ENCODE measurements at places on chromosomes 13 and 19.
A peak's percentile ranks its signal among the peaks of the same experiment; 100 is the strongest.

DNA sequence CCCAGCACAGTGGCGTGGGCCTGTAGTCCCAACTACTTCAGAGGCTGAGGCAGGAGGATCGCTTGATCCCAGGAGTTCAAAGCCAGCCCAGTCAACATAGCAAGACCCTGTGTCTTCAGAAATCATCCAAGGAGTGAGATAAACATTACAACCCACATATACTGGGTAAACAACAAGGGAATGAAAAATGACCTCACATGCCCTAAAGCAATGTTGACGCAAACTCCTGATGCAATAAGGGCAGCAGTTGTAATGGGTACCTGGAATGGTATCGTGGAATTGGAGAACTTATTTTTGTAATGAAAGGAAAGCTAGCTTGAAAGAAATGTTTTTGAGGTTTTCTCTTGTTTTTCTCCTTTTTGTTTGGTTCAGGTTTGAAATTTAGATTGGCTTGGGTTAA, 24.5 kb upstream of the LGALS16 start:
- no peak for DNase-seq

- peak; percentile 79 for DNase-seq
Measured at GRCh38 chr19:3987619-3988371, 2.5 kb upstream of the EEF2 start.

DNA sequence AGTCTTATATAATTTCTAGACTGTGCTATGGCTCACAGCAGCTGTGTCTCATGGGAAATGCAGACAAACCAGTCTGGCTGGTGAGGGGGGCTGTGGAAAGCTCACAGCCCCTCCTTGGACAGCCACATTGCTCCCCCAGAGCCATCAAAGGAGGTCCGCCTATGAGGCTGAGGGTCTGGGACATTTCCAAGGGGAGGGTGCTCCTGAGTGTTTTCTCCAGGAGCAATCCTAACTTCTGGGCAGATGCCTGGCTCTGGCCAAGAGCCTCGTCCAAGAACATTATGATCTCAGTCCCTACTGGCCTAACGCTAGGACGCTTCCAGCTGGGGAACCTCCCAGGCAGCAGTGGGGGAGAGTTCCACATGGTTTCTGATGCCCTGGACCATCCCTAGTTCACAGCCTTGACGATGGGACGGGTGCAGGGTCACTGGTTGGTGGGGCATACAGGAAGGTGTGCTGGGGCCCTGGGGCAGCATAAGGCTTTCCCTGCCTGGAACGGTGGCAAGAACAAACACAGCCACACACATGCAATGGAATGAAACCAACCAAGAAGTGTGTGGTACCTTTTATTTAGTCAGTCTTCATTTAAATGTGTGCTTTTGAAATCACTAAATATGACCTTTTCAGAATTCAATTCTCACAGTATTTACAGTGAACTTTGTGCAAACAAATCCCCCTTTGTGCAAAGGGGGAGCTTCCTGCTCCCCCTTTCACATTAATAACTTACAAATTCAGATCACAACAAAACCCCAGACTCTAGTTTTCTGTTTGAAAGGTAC, 60.6 kb downstream of the CDADC1 start:
- no peak for DNase-seq

GRCh38 chr13:32940601-32941000, 75.6 kb upstream of the KL start:
- DNase-seq = no peak

DNA sequence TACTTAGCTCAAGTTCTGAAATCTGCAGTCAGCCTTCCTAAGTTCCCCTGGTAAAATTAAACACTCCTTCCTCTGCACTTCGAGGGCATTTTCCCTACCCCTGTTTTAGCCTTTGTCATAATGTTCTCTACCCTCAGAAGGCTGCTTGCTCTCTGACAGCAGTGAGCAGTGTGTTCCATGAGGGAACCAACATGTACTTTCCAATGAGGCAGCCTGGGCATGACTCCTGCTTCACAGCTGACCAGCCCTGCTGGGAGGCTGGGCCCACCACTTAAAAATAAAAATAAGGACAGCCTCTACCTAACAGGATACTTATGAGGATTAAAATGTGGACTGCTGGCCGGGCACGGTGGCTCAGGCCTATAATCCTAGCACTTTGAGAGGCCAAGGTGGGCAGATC, 26.4 kb downstream of the RUBCNL start:
- DNase-seq = no peak

DNA sequence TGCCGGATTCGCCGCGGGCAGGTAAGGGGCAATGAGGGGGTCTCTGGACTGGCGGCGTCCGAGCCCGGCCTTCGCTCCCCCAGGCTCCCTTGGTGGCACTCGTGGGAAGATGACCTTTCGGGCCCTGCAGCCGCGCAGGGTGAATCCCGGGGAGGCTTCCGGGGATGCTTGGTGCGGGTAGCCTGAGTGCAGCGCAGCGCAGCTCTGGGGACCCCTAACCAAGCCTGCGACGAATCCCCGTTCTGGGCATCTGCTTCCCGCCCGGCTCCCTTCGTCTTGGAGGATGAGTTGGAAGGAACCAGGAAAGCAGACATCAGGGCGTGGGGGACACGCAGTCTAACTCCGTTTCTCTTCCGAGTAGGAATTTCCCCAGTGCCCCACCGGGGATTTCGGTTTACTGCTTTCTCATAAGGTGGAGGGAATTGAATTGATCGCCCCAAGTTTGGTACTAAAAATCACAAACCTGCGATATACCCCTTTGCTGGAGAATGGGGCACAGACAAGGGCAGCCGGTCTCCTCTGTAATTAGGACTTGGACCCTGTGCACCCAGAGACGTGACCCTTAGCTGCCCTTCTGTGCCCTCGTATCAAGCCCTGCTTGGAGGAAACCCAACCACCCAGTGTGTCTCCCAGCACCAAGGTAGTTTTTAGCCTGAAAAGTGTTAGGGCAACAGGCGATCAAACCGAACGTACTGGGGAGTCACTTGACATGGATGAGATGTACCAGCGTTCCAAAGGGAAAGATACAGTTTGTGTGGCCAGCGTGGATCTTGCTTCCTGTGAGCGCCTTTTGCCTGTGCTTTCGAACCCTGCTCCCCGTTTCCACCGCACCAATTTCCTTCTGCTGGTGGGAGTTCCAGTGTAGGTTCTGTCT, 1.0 kb downstream of the GPC5 start:
- no peak for DNase-seq

- no peak for DNase-seq
Measured at GRCh38 chr13:21529146-21529893, 70.2 kb upstream of the ZDHHC20 start.

DNA sequence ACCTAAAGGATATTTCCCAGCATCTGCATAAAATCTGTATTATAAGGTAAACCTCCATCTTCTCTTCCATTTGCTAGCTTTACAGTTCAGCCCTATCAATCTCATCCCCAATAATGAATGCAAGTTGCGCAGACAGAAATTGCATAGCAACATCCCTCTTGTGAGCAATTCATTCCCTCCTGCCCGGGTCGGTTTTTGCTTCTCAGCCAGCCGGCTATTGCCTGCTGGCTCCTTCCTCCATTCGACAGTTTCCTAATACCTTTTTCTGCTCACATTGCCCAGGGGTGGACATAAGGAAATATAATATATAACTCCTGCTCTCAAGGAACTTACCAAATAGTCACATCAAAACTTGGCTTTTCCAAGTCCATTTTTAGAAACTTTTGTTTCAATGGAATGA, 125.2 kb downstream of the FGF9 start:
- no peak for DNase-seq
